Stimulated activated CD4-positive, alpha-beta T cell treated with anti-CD3 and anti-CD28 coated beads, Interleukin-4, amount 100 ng/mL, for 1 hour (primary cell): ENCODE measurements at places on chromosomes 3 and 15.

GRCh38 chr3:52019352-52020080 is 23.8 kb upstream of the RPL29 start:
- no peak for DNase-seq

GRCh38 chr15:101013769-101014675 is 94.9 kb downstream of the LRRK1 start:
- no peak for DNase-seq

- DNase-seq: no peak
These were observed 87.2 kb upstream of the PEX5L start for GRCh38 chr3:180123928-180124327.

DNA sequence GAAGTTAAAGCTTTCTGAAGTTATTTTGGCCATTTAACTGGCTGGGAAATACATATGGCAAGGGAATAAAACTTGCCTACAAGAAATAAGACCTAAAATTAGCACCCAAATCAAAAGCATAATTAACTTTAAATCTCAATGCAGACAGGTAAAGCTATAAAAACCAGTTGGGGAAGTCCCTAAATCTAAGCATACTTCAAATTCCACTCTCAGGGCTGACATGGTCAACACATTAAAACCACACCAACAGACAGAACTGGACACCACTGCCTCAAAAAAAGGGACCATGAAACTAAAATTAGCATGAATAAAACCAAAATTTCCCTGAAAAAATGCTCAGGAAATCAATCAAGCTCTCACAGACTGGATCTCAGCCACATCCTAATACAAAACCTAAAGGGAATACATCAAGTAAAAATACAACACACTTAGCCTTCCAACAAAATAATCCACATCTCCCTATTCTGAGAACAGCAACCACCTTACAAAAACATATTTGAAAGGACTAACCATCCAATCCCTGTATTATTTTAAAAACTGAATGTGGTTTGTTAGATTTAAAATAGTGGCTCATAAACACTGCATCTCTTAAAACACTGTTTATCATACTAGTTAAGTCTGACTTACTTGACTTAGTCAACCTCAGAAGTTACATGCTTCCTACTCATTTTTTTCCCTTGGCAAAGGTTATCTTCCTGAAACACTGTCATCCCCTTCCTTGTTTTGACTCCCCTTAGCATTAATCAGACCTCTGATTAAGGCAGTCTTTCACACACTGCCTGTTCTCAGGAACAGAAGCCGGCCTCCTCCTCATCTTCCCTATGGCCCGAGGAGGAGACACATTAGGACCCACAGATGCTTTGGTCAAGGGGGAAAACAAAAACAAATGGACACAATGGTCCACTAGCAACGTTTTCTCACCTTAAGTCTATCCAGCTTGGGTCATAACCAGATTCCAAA is 8.3 kb downstream of the TRA2B start:
- DNase-seq: no peak

GRCh38 chr3:58163234-58163633 is 47.5 kb downstream of the DNASE1L3 start:
- DNase-seq: no peak

GRCh38 chr3:192802957-192803899 is 75.9 kb upstream of the FGF12 start:
- DNase-seq: no peak

GRCh38 chr3:36814066-36814717 is 49.8 kb upstream of the DCLK3 start:
- no peak for DNase-seq

DNA sequence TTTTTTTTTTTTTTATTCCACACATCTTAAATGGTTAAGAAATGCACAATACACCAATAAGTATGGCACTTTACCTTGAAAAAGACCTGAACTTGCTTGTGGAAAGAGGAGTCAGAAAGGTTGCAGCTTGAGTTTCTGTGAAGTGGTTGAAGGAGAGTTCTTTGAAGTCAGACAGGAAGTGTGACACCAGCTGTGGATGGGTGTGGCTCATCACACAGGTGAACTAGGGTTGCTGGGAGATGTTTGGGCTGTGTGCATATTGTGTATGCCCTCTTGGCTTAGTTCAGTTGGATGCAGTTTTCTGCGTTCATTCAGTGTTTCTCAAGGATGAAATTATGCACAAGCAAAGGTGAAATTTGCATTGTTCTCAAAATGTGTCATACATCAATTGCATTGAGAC is 6.3 kb downstream of the AEN start:
- DNase-seq: peak; percentile 46

DNA sequence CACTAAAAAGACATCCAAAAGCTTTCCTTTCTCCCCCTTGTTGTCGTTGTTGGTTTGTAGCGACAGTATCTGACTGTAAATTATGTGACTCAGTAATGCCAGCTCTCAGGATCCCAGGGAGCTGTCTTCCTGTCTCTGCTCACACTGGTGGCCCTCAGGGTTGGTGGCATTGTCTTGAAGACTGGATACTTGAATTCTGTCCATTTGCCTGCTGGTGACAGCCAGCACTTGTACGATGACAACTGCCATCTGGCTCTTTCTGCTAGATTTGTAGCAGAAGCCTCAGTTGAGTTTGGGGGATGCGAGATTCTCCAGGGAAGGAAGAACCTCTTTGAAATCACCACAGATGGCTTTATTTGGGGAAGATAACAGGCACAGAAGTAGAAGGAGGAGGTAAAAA is 120.8 kb downstream of the ARPP21 start:
- DNase-seq: no peak

DNA sequence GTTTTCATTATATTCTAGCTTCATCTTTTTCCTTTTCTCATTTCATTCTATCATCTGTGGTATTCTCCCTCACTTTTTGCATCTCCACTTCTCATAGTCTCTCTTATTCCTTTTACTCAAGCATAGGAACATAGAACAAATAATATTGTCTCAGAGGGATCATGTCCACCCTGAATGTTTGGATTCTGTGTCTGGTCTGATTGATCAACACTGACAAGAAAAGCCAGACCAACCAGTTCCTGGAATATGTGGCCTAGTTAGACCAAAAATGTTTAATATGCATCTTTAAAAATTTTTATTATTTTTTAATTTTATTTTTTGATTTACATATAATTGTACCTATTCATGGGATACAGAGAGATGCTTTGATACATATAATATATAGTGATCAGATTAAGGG is 212.0 kb upstream of the ALCAM start:
- no peak for DNase-seq

- no peak for DNase-seq
These were observed 3.4 kb upstream of the COL7A1 start for GRCh38 chr3:48598323-48599076.

DNA sequence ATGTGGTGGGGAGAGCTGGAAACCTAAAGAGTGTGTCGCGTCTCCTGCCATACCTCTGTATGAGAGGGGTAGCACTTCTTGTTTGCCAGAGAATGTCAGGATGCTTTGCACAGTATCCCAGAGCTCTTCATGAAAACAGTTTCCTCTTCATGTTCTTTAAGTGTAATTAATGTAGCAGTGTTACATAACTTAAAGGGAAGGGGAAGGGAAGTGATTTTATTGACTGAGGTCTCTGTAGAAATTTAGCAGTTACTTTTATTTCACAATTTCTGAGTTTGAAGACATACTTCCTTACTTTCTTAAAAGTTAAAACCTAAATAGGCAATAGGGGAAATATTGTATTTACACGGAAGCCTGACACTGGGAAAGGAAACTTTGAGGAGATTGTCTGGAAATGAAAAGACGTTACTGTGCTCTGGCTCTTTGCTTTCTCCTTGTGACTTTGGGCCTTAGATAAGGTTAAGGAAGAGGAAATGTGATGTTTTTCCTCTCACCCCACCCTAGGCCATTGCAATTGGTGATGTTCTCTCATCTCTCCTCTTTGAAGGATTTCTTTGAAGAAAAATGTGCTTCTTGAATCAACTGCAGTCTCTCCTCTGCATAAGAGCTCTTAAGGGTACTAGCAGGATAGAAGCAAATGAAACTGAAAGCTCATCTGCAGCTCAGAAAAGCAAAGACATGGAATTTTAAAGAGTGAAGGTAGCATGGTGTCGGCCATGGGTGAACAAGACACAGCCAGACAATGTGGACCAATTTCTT is 6.0 kb downstream of the NXPE3 start:
- no peak for DNase-seq

DNA sequence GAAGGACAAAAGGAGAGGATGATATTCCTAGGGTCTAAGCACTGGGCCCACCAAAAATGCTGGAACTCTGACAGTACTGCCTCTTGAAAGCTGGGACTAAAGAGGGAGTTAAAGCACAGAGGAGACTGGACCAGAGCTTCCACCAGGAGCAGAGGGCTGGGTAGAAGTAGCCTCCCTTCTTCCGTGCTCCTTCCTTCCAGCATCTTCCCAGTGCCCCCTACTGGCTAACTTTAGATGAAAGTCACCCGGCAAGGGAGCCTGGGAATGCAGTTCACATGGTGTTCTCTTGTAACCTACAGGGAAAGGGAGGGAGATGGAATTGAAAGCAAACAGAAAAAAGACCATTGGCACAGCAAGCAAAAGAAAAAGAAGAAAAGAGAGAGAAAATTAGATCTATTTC is 106.1 kb upstream of the COL8A1 start:
- DNase-seq: no peak

- no peak for DNase-seq
These were observed 65.6 kb downstream of the GRIP2 start for GRCh38 chr3:14474363-14475081.

GRCh38 chr3:108804437-108804836 is 18.1 kb upstream of the TRAT1 start:
- DNase-seq: no peak

GRCh38 chr3:72149645-72150300 is 364.8 kb upstream of the PROK2 start:
- no peak for DNase-seq

GRCh38 chr3:42180901-42181300 is 85.1 kb downstream of the CCK start:
- no peak for DNase-seq

GRCh38 chr3:60160111-60160821 is 1091.0 kb downstream of the FHIT start:
- DNase-seq: no peak

GRCh38 chr3:170565495-170565894 is 20.4 kb downstream of the SLC7A14 start:
- DNase-seq: no peak

GRCh38 chr15:73932381-73933191 is 6.3 kb downstream of the LOXL1 start:
- no peak for DNase-seq

- DNase-seq: no peak
These were observed 977.5 kb downstream of the NAALADL2 start for GRCh38 chr3:175836617-175837016.

- DNase-seq: no peak
These were observed 45.0 kb upstream of the FOXP1 start for GRCh38 chr3:71628522-71628921.

DNA sequence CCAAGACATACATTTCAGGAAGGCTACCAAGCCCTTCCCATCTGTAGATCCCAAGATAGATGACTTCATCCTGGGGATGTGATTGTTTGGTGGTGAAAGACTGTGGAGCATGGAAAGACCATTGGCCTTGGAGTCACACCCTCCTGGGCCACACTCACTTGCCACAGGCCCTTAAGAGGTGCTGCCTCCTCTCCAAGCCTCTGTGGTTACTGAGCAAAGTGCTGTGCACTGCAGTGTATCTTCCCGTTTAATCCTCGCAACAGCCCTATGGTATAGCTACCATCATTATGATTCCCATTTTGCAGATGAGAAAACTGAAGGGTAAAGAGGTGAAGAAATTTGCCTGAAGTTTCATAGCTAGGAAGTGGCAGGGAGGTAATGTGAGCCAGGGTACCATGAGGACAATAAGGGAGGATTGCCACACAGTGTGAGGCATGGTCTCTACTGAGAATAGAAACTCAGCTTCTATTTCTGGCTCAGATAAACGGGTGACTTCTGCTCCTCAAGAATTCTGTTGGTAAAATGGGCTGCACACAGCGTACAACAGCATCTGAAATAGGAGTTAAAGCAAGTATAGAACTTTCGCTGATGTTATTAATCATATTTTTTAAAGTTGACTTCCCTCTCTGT is 23.9 kb upstream of the RHO start:
- DNase-seq: no peak

- no peak for DNase-seq
These were observed 193.1 kb downstream of the SHQ1 start for GRCh38 chr3:72655131-72655551.

DNA sequence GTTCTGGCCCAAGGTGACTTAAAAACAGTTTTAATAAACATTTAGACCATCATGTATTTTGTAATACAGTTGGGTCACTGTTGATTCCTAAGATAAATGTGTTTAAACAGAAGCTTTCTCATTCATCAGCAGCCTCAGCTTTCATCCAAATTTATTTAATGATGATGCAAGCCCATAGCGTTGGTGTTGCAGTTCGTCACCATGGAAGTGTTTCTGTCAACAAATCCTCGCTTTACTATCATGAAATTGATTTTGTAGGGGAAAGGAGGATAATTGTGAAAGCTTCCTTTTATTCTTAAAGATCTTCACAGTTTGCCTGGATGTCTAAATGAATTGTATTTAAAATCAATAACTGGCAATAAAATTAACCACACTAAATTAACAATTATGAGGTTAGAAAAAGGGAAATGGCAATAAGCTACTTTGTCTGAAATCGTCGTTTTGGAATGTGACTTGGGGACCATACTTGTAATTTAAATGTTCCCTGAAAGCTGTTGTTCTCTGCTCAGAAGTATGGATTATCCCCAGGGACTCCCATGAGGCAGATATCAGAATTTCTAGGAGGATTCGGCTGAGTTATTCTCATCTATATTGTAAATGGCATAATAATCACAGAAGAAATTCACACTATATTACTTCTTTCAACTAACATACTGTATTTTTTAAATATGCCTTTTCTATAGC is 29.0 kb downstream of the CMSS1 start:
- DNase-seq: no peak

GRCh38 chr3:189779166-189779565 is 148.0 kb downstream of the TP63 start:
- no peak for DNase-seq

- DNase-seq: peak; percentile 77
These were observed at the start of gene MBNL1 for GRCh38 chr3:152268555-152269055. Gene MBNL1, plus strand, starts transcription at chr3:152268929. Its CDS starts 31,265 bp downstream, at chr3:152300194.

DNA sequence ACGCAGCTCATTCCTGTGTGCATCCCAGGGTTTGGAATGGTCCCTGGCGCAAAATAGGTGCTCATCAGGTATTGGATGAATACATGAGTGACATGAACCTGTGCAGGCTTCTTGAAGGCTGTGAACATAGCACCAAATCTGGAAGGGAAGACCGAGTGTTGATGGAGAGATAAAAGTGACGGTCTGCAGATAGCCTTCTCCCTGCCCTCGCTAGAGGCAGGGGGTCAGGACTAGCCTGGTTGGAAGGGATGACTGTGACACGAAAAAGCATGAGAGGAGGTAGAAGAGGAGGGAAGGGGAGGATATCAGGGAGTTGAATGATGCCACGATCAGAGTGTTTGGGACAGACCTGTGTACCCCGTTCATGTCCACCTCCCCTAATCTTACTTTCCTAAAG is 267.1 kb downstream of the XXYLT1 start:
- no peak for DNase-seq

DNA sequence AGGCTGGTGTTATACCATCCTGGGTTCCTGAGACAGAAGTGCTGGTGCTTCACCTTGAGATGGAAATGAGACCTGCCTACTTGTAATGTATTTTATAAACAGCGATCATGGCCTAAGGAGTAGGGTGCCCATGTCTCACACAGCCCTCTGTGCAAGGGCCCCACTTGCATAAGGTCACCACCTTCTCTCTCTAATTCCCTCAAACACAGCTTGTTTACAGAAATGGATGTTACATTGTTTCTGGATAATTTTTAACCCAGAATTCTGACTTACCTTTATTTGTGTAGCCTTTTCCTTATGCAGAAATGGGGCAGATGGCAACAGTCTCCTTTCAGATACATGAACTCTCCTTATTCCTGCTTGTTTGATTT is 95.1 kb upstream of the UMPS start:
- DNase-seq: no peak
